NCI-H146 (cell line): ENCODE measurements at places on chromosomes 5 and 9.

DNA sequence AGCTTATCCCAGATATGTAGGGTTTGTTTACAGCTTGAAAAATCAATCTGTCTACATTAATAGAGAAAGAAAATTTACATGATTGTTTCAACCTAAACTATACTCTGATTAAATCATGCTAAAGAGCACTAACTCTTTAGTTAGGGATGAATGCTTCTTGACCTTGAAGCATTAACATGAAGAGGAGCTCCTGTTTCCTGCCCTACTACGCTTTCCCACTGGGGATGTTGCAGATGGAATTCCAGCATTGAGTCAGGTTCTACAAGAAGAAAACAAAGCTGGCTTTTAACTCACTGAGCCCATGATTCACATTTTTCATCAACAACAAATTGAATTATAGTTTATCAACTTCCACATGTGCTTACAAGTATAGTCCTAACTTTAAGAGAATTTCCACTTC lies 471.3 kb downstream of the TMEM232 start:
- DNase-seq = no peak

DNA sequence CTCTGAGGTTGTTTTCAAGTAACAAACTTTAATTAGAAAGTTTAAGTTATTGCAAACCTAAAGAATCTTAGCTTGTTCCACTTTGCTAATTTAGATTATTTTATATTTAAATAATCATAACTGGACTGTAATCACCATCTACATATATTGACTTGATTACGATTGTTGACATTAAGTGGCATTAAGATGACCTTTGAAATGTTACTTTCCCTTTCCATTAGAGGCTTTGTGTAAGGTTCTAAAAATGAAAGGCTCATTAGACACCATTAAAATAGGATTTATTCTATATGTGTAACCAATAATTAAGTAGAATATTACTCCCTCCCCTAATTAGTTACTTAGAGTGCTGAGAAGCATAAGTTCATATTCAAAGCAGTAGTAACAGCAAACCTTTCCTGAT lies 358.1 kb downstream of the GLIS3 start:
- DNase-seq = no peak

GRCh38 chr9:20838218-20838617 lies 154.2 kb downstream of the FOCAD start:
- no peak for DNase-seq

DNA sequence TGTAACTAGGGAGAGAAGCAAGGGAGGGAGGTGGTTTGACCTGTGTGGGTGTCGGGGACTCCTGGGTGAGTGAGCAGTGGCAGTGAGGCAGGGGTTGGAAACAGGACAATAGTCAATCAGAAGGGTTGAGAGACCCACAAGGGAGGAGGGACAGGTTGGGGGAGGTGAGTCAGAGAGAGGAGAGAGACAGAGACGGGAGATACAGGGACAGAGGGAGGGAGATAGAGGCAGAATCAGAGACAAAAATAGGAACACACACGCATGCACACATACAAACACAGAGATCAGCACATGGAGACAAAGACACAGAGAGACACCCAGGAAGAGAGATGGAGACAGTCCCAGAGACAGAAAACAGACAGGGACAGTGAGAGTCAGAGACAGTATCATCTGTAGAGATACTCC lies 39.3 kb upstream of the PTGS1 start:
- DNase-seq = no peak

- DNase-seq = no peak
Observed at GRCh38 chr9:72276429-72276828, 88.6 kb downstream of the ZFAND5 start.

GRCh38 chr5:154345255-154345952 lies 100.4 kb upstream of the SAP30L start:
- DNase-seq = no peak

DNA sequence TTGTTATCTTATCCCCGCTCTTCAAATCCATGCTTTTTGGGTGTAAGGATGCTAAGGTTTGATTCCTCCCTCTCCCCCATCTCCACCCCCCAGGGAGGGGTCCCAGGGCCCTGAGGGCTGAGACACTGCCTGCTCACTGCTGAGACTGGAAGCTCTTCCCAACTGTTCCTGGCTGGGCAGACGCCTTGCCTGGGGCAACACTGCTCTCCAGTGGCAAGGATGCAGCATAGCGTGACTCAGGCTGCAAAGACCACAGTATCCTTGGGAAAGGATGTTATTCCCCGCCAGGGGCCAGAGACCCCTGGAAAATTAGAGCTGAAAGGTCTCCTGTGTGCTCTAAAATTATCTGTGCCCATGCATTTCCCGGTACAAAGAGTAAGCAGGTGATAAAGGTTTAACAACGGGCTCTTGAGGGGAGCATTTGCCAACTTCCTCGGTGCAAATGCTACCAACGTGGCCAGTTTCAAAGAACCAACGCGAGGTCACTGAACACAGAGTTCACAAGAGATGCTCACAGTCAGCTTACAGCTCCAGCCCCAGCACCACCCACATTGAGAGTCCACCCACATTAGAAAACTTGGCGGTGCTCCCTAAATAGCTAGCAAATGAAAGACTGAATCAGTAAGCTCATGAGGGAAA lies 271.9 kb downstream of the NSG2 start:
- DNase-seq = no peak

DNA sequence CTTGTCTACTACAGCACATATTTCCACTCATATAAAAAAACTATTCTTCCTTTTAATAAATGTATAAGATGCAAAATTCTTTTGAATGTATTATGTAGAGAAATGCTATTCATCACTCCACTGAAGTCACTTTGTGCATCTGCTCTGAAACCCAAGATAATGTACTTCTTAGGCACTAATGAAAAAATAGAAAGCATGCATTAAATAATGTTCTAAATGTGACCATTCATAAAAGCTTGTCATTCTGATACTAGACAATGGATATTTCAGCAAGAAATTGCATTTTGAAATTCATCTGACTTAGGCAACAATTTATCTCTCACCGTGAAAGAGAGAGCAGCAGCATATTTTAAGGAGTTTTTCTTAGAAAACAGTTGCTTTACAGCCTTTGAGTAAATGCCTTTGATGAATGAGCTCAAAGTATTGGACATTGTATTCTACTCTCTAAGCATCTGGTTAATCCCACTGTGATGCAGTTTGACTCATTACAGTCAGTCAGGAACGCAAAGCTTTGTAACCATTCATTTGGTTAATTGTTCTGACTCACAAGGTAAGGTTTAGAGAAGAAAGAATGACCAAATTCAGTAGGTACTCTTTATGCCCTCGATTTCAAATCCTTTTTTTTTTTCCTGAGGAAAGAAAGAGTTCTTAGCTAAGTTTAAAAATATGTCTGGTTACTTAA lies 2233.8 kb upstream of the C9orf72 start:
- DNase-seq = no peak

GRCh38 chr9:117030254-117030768 lies 343.2 kb downstream of the TRIM32 start:
- DNase-seq = no peak

DNA sequence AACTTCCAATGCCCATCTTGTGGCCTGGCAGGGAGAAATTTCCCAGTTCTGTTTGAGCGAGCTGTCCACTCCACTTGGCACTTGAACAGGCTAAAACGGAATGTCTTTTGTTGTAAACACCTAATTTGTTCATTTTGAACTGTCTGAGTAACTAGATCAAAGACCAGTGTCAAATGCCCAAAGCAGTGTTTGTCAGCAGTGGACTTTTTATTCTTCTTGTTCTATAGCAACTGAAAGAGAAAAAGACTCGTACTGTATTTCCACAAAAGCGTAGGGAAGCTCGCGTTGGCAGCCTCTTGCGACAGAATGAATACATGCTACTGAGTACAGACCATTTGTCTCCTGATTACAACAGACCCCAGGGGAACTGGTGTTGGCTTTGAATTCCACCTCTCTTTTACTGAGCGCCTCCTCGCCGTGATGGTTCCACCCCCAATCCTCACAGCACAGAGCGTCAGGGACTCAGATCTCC lies 601.8 kb upstream of the ZNF608 start:
- no peak for DNase-seq

DNA sequence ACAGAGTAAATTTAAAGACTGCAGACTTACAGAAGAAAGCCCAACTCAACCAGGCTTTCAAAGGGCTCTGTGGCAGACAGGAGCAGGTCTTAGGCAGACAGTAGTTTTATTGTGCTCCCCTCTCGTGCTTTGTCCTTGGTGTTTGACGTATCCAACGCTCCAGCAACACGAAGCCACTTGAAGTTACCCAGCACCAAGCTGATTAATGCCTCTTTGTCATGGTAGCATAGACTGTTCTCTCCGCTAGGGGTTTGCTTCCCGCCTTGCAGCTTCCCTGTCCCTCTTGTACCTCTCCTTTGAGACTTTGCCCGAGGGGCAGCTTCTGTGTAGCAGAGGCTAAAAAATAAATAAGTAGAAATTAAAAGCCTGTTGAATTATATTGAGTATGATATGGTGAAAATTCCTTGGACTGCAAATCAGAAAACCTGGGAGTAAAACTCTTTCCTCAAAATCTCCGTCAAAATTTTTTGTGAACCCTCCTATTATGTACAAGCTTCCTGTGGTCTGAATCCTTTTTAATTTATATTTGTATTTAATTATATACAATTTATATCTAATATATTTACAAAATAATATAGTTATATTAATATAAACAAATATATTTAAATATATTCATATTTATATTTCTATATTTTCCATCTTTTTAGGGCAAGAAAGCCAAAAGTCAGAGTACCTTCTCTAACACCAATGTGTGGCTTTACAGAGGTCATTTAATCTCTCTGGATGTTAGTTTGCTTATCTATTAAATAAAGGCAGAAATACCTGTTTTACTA lies 405.4 kb downstream of the DMAC1 start:
- DNase-seq = no peak

- no peak for DNase-seq
Observed at GRCh38 chr9:115413766-115414382, 295.9 kb upstream of the TNC start.

DNA sequence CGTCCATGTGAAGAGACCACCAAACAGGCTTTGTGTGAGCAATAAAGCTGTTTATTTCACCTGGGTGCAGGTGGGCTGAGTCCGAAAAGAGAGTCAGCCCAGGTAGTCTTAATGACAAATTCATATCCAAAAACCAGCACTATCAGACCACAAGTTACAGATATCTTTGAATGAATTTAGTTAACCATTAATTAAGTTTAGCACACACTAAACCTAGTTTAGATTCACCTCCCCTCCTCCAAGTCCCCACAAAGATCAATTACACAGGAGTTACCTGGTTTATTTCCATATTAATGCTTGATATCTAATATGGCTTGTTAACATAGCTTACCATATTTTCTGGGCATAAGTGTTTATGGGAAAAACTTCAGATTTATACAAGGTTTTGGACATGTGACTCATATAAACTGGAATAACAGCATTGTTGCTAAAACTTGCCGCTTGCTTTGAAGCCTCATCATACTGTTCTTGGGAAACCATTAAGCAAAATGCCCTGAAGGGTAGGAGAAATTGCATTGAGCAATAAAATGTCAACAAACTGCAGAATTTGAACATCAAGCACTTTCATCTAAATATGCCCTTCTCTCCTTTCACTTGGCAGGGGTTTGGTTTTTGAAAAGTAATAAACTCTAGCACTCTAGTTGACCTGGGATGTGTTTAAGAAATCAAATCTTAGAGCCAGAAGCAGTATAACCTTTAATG lies 166.9 kb downstream of the SNCAIP start:
- DNase-seq = no peak

DNA sequence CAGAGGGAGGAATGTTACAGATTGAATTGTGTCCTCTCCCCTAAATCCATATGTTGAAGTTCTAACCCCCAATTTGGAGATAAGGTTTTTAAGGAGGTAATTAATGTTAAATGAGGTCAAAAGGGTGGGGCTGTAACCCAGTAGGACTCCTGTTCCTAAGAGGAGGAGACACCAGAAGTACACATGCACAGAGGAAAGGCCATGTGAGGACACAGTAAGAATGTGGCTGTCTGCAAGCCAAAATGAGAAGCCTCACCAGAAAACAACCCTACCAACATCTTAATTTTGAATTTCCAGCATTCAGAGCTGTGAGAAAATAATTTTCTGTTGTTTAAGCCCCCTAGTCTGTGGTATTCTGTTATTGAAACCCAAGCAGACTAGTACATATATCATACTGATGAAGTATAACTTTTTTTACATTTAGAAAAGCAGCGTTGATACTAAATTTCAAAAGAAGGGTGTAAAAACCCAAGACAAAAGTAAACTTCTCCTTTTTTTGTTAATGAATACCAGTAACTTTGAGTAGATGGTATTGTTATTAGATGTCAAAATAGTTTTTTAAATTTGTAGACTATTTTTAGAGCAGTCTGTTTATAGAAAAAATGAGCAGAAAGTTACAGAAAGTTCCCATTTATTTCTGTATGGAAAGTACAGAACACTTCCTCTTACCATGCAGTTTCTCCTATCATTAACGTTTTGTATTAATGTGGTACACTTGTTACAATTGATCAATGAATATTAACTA lies 25.1 kb downstream of the RNF180 start:
- no peak for DNase-seq

GRCh38 chr5:95673081-95673480 lies 9.7 kb downstream of the SPATA9 start:
- DNase-seq = no peak

- peak; percentile 84 for DNase-seq
Observed at GRCh38 chr5:140926443-140927227, 536 bp downstream of the PCDHAC1 start.

DNA sequence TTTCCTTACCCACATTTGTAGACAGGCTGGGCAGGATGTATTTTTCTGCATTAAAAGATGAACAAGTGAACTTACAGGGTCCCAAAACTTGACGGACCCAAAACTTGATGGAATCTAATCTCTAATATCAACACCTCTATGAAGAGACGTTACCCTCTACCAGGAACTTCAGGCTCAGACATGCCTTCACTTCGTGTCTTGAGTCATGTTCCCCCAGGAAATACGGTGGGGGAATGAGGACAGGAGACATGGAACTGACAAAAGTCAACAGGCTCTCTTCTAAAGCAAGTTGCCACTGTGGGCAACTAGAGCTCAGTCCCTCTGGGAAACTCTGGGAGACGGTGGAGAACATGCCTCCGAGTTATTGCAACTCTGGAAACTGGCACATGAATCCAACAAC lies 196.1 kb downstream of the PAPPA start:
- DNase-seq = no peak

- DNase-seq = no peak
Observed at GRCh38 chr9:36471359-36471758, 71.3 kb upstream of the RNF38 start.

DNA sequence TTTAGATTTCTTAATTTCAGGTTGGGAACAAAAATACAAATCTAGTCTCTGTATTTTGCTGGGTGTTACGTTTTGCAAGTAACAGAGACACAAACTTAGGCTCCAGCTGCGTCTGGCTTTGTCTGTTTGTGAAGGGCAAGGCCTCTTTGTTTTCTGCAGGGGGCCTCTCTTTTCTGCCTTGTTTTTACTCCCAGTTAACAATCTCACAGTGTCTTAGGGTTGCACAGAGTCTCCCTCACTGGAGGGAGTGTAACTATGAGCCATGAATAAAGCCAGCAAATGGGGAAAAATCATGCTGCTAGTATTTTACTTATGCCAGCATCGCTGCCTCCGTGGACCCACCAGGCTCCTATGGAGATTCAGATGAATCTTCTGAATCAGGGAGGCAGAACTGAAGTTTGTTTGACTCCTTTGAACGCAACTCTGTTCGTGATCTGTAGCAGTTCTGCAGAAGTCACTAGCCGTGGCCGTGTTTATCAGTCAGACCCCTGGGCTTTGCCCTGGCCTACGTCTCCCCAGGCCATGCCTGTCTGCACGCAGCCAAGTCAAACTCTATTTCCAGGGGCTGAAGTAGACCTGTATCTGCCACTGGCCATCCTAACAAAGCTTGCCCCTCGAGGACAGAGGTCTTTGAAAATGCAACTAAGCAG lies 77.2 kb downstream of the ATP10B start:
- DNase-seq = peak; percentile 24

- DNase-seq = no peak
Observed at GRCh38 chr5:72510610-72511181, 3.5 kb upstream of the ZNF366 start.

GRCh38 chr9:14331120-14331519 lies 17.2 kb upstream of the NFIB start:
- no peak for DNase-seq
